NCI-H1417 (cell line): ENCODE measurements at places on chromosomes 5 and 9.

GRCh38 chr9:128296340-128297220 is 20.5 kb downstream of the SWI5 start:
- DNase-seq: no peak

DNA sequence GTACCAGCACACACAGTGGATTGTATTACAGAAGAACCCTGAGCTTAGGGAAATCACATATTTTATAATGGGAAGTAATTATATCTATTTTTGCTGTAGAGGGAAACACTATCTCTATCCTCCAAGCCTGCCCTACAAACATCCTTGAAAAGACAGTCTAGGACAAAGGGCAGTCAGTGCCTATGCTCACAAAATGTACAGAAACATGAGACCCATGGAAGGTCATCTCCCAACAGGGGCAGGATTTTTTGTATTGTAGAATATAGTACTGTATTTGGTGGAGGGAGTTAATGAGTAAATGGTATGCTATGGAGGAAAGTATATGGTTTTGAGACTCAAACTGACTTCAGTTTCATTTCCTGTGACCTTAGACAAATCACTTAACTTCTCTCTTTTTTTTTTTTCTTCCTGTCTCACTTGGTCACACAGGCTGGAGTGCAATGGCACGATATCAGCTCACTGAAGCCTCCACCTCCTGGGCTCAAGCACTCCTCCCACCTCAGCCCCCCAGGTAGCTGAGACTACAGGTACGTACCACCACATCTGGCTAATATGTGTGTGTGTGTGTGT is 5.8 kb upstream of the RAB14 start:
- DNase-seq: no peak

DNA sequence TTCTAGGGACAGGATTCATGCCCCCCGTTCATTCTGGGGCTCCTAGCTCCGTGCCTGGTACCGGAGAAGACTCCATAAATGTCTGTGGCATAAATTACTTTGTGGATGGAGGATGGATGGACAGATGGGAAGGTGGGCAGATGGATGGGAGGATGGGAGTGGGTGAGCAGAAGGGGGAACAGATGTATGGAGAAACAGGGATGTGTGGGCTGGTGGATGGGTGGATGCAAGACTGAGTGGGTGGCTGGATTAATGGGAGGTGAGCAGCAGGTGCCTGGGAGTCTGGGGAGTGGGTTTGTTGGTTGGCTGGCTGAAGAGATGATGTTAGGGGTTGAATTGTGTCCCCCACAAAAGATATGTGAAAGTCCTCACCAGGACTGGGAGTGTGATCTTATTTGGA is 43.5 kb downstream of the SARDH start:
- no peak for DNase-seq

DNA sequence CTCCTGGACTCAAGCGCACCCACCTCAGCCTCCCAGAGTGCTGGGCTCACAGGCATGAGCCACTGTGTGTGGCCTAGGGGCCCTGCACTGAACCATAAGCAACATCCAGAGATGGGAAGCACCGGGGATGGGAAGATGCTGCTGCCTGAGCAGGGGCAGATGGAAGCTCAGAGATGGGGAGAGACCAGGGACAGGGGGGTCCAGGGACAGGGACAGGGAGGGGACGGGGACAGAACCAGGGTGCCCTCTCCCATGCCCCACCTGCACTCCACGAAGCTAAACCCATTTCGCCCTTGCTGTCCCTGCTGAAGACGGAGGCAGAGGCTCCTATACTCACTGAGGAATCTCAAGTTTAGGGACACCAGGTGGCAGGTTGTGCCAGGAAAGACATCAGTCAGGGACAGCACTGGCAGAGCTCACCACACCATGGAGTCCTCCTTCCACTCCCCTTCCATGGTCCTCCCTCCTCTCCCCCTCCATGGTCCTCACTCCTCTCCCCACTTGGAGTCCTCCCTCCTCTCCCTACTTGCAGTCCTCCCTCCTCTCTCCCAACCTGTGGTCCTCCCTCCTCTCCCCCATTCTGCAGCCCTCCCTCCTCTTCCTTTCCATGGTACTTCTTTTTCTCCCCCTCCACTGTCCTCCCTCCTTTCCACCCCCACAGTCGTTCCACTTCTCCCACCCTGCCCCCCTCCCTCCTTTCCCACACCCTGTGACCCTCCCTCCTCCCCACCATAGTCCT is 45.5 kb upstream of the LRRC14B start:
- DNase-seq: no peak

- no peak for DNase-seq
Observed at GRCh38 chr9:70902692-70903131, 218.7 kb downstream of the TRPM3 start.

DNA sequence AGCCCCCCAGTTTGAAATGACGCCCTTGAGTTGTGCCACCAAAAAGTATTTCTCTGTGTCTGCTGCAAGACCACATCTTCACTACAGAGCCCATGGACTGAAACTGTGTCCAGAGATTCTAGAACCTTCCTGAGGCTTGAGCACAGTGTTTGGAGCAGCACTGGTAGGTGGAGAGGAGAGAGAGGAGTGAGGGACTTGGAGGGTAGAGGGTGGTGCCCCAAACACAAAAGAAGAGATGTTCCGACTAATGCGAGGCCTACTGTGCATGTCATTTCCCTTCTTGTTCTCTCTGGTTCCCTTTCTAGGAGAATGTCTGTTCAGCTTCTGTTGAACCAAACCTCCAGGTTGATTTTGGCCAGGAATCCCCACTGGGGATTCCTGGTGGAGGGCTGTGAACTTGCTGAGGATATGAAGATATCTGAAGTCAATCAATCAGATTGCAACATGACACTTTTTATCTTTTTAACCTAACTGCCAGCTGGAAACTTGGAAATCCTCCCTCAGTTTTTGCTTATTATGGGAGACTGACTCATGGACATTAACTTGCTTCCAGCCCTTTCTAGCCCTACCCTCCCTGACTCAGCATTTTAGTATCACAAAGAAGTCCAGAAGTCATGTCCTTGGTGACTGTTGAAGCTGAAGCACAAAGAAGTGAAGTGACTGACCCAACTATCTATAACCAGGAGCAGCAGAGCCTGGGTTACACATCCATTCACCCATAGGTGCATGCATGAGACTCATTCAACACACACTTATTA is 154.5 kb downstream of the NR3C1 start:
- no peak for DNase-seq

DNA sequence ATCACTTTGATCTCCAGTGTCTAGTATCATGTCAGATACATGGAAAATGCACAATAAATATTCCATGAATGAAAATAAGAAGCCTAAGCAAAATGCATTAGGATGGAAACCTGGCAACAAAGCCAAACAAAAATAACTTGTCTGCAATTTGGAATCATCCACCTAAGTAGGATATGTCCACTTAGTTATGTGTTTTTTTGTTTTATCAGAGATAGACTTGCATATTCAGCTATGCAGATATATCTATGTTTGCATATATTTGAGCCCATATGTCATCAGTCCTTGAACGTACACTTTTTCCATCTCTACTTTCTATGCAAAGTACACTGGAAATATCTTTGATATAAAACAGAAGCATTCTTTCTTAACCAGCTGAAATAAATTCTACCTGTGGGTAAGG is 707.1 kb downstream of the EFNA5 start:
- DNase-seq: no peak

GRCh38 chr5:145598184-145598583 is 237.0 kb downstream of the PRELID2 start:
- DNase-seq: no peak

DNA sequence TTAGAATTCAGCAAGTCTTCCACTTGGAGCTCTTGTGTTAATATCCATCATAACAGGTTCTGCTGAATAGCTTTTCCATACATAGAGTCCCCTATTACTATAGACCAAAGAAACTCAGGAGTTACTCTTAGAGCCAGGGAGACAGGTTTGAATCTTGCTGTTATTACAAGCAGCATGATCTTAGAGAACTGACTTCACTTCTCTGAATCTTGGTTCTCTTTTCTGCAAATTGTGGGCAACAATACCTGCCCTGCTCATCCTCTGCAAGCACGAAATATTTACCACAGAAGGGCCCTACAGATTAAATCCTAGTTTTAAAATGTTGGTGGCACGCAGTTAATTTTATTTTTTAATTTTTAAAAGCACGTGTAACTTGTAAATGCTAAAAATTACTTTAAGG is 111.7 kb downstream of the TLR4 start:
- DNase-seq: no peak

GRCh38 chr5:112703866-112704820 is 33.5 kb upstream of the APC start:
- peak; percentile 10 for DNase-seq

GRCh38 chr5:19125956-19126713 is 861.9 kb downstream of the CDH18 start:
- DNase-seq: no peak

GRCh38 chr5:71013575-71013974 is 11.6 kb downstream of the NAIP start:
- DNase-seq: no peak

DNA sequence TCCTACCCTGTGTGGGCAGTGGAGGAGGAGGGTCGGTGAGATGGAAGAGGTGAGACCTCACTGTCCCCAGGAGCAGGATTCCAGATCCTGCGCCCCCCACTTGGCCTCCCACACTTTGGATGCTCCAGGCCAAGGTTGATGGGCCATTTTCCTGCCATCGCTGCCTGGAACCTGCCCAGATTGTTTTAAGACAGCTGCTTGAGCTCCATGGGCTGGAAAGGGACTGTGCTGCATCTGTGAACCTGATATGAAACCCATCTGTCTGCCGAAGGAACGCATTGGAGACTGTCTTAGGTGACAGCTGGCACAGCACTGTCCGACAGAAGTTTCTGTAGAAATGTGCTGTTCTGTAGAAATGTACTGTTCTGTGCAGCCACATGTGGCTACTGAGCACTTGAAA is 72.7 kb upstream of the SLC25A48 start:
- DNase-seq: no peak

DNA sequence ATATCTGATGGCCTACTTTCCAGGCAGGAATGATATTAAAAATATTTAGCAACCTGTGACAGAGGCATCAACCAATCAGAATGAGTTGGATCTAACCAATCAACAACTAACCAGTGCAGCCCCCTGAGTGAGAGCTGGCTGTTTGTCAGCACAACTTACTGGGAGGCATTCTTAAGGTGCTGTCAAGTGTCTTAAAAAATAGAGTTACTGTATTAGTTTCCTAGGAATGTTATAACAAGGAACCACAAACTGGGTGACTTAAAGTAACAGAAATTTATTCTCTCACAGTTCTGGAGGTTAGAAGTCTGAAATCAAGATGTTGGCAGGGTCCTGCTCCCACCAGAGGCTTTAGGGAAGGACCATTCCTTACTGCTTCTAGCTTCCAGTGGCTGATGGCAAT is 85.2 kb downstream of the ATG10 start:
- DNase-seq: no peak

DNA sequence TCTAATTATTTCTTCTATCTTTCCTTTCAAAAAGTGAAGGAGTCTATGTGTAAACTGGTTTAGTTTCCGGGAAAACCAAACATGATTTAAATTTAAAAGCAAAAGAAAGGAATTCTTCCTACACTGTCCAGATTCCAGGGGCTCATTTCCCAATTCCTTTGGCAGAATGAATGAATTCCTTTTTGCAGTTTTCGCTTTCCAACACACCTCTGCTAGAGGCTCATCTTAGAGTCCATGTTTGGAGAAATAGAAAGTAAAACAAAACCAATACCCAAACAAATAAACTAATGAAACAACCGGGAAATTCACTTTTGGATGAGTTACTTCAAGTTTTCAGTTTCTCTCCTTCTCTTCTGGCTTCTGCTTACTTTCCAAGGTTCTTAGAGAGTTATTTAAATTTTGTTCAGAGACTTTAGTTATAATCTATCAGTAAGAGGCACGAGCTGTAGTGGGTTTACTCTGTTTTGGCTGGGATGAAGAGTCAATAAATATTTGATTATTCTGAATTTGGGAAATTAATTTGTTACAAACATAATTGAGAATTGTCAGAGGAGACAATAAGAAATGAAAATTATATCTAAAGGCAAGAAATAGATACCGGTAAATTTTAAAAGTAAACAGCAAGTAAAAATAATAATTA is 365.0 kb upstream of the CDH9 start:
- DNase-seq: no peak

DNA sequence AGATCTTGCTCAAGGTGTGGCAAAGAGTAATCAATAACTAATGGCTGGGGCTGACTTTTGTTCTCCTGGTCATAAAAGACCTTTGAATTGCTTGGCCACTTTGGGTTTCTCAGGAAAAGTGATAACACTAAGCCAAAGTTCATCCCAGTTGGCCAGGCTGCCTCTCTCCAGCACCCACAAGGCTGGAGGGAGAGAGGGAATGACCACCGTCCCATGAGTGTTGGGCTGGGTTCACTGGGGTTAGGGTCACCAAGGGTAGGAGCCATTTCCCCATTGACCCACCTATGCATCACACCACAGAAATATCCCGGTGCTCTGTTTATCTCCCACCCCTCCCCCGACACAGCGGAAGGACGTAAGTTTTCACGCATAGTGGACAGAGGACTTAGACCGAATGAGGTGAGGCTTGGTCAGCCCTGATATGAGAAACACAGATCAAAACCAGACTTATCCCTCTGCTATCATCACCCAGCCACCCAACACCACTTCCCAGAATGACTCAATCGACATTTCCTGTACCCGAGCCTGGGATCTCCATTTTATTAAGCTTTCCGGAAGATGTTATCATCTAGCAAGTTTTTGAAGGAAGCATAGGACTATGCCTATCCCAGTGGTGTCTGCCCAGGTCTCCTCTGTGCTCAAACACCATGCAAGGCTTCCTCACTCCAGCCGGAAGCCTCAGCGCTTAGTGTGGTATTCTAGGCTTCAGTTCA is 27.0 kb upstream of the PPARGC1B start:
- DNase-seq: no peak

GRCh38 chr9:34555002-34555348 is 32.2 kb upstream of the ENHO start:
- peak; percentile 80 for DNase-seq

DNA sequence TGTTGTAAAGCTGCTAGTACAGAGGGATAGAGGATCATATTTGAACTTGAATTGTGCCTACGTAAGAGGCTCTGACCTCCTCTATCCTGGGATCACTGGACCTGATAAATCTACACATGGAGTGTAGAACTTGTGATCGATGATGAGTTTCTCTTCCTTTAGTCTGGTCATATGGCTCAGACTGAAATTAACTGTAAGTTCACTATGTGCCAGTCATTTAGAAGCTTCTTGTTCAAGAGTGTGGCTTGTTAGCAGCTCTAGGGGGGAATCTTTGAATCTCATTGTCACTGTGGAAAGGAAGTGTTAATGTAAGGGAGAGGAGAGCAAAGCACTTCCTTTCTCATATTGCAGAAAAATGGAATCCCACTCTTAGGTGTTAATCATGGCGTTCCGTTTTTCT is 12.1 kb downstream of the ZBTB34 start:
- DNase-seq: no peak
